Breast epithelium (tissue), 4 donors: ENCODE measurements at places on chromosomes 12 and 14. TPM values are rescaled to one million over a fixed set of nuclear protein-coding genes. Genes with fewer than 3 reads are reported as not detected.
A peak's percentile ranks its signal among the peaks of the same experiment; 100 is the strongest.

DNA sequence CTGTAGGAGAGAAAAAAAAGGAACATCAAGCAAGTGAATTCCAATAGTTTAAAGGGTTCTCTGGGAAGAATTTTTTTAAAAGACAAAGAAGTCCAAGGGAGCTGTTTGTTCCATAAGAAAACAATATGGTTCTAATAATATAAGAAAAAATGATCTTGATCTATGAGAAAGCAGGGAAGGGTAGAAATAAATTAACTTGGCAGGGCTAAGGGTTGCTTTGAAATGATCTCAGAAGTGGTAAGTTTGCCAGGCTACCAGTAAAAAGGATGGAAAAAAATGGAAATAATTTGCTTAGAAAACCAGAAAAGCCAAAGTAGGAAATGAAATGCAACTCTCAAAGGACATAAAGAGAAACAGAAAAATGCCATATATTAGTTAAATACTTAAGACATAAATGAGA is 41.7 kb upstream of the EMP1 start:
- H3K4me1 ChIP-seq: no peaks in the 10 kb centered on the region
- no peak for DNase-seq
- no peaks in the 10 kb centered on the region for H3K27me3 ChIP-seq
- no peaks in the 10 kb centered on the region for H3K36me3 ChIP-seq
- H3K4me3 ChIP-seq: no peak overlapping the region

DNA sequence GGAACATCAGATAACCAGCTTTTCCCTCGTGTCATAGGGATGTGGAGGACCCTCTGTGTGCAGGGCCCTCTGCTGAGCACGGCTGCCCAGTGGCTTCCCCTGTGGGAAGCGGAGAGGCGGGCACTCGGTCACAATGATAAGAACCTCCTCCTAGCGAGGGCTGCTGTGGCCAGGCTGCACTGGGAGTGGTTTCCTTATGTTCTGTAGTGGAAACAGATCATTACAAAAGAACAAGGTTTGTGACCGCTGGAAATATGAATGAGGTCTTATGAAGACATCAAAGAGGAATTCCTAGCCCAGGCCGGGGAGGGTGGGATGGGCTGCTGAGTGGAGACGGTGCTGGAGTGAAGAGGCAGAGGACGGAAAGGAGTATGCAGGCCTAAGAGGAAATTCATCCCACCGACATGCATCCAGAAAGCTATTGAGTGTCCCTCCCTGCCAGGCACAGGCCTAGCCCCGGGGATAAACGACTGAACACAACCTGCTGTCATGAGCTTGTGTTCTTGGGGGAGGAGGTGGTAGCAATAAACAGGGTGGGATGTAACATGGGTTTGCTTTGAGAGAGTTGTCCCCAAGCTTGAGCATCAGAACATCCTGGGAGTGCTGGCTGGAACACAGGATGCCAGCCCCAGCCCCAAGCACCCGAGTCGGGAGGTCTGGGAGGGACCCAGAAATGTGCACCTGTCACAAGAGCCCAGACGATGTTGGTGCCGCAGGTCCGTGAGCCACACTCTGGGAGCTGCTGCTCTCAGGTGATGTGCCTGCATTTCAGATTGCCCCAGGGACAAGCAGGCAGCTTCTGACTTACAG is 37.5 kb downstream of the FZD10 start:
- no peak for DNase-seq
- no peaks in the 10 kb centered on the region for H3K36me3 ChIP-seq
- peaks cover 4% of the 10 kb centered on the region for H3K27me3 ChIP-seq
- H3K4me3 ChIP-seq: no peak overlapping the region
- H3K4me1 ChIP-seq: no peaks in the 10 kb centered on the region

BDKRB2 gene
- total RNA-seq: 5.6 TPM

- H3K27ac ChIP-seq: no peak overlapping the region
- no peaks in the 10 kb centered on the region for H3K4me1 ChIP-seq
- H3K27me3 ChIP-seq: no peaks in the 10 kb centered on the region
- no peaks in the 10 kb centered on the region for H3K36me3 ChIP-seq
- no peak for DNase-seq
- H3K4me3 ChIP-seq: no peak overlapping the region
Observed at GRCh38 chr12:88833641-88834116, 253.4 kb upstream of the KITLG start.

NFE2 gene
- total RNA-seq: 0.33 TPM

- no peaks in the 10 kb centered on the region for H3K27me3 ChIP-seq
- H3K4me3 ChIP-seq: no peak overlapping the region
- DNase-seq: no peak
- H3K27ac ChIP-seq: no peak overlapping the region
- no peaks in the 10 kb centered on the region for H3K36me3 ChIP-seq
Observed at GRCh38 chr12:77808534-77808933, 22.2 kb upstream of the NAV3 start.

DNA sequence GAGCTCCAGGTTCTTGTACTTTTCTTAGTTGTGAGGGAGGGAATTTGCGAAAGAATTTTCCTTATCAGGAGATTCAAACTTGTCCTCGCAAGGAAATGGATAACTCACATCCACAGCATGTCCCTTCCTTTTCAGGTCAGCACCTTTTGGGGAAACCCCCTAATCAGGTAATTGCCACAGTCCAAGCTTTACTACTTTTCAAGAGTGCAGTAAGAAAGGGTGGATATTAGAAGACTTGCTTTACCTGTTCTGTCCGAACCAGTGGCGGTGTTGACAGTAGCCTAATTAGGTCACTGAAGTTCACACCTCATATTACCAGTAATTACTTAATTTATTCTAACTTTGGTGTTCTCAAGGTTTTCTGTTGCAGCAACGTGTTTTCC is 6.7 kb upstream of the C12orf50 start:
- no peaks in the 10 kb centered on the region for H3K36me3 ChIP-seq
- no peaks in the 10 kb centered on the region for H3K4me1 ChIP-seq
- peak overlapping the region; percentile 62 for H3K27ac ChIP-seq
- DNase-seq: no peak
- no peaks in the 10 kb centered on the region for H3K27me3 ChIP-seq

DNA sequence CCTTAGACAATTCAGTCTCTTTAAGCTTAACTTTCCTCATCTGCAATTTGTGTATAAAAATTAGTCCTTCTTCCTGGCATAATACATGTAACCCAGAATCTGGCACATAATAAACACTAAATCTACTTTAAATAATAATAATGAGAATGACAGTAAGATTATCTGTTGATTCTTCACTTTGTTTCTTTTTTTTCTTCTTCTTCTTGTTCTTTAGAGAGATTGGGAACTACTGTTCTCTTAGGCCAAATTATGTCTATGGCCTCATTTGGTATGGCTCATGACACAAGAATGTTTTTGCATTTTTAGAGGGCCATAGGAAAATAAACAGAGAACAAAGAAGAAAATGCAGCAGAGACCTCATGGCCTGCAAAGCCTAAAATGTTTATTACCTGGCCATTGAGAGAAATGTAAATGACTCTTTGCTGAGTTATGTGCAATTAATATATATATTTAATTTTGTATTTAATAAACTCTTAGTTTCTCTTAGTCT is 275.8 kb downstream of the SLC6A15 start:
- DNase-seq: no peak
- no peak overlapping the region for H3K4me3 ChIP-seq
- H3K27me3 ChIP-seq: no peaks in the 10 kb centered on the region
- H3K36me3 ChIP-seq: peaks cover 3% of the 10 kb centered on the region
- no peaks in the 10 kb centered on the region for H3K4me1 ChIP-seq
- no peak overlapping the region for H3K27ac ChIP-seq

DNA sequence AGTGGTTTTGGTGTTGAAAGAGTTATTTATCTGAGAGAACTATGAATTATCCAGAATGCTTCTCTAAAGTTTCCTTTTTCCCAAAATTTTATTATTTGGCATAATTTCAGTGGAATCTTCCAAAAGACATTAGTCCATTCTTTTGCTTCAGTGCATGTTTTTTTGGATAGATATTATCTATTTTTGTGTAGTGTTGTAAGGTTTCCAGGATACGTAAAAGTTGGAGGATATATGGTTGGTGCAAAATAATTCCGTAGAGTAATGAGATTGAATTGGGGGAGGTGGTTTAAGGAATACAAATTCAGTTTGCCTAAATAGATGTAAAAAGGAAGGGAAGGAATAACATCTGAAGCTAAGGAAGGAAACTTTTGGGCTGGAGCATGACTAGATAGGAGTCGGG is 186.6 kb downstream of the RGS6 start:
- no peak for DNase-seq
- H3K36me3 ChIP-seq: no peaks in the 10 kb centered on the region
- H3K27me3 ChIP-seq: no peaks in the 10 kb centered on the region

RFX4 gene
- not detected for total RNA-seq

DUSP16 gene
- 61.0 TPM for total RNA-seq

SLCO1B3 gene
- total RNA-seq: not detected

GRCh38 chr12:130956009-130956408 is 2.3 kb downstream of the ADGRD1 start:
- H3K27me3 ChIP-seq: no peaks in the 10 kb centered on the region
- no peak overlapping the region for H3K27ac ChIP-seq
- H3K4me3 ChIP-seq: no peak overlapping the region
- no peaks in the 10 kb centered on the region for H3K36me3 ChIP-seq
- H3K4me1 ChIP-seq: no peaks in the 10 kb centered on the region

CCDC38 gene
- not detected for total RNA-seq

DNA sequence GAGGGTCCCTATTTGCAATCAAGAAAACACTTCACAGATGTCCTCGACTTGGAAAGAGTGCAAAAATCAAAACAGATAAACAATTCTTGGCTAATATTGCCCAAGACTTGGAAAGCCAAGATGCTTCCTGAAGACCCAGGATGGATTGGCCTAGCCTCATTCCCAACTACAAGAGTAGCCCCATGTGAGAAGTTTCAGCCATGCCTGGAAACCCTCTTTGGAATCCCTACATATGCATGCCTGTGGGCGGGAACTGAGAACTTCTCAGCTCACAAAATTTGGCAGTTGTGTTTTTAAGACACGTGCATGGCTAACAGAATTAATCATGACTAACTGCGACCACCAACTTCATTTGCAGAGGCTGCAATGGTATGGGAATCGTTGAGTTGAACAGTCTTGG is 283.2 kb upstream of the TBX3 start:
- no peaks in the 10 kb centered on the region for H3K36me3 ChIP-seq
- H3K4me3 ChIP-seq: no peak overlapping the region
- no peak overlapping the region for H3K27ac ChIP-seq
- no peak for DNase-seq
- H3K27me3 ChIP-seq: no peaks in the 10 kb centered on the region
- no peaks in the 10 kb centered on the region for H3K4me1 ChIP-seq

DNAJC22 gene
- total RNA-seq: 3.6 TPM

DBX2 gene
- total RNA-seq: 0.32 TPM

DNA sequence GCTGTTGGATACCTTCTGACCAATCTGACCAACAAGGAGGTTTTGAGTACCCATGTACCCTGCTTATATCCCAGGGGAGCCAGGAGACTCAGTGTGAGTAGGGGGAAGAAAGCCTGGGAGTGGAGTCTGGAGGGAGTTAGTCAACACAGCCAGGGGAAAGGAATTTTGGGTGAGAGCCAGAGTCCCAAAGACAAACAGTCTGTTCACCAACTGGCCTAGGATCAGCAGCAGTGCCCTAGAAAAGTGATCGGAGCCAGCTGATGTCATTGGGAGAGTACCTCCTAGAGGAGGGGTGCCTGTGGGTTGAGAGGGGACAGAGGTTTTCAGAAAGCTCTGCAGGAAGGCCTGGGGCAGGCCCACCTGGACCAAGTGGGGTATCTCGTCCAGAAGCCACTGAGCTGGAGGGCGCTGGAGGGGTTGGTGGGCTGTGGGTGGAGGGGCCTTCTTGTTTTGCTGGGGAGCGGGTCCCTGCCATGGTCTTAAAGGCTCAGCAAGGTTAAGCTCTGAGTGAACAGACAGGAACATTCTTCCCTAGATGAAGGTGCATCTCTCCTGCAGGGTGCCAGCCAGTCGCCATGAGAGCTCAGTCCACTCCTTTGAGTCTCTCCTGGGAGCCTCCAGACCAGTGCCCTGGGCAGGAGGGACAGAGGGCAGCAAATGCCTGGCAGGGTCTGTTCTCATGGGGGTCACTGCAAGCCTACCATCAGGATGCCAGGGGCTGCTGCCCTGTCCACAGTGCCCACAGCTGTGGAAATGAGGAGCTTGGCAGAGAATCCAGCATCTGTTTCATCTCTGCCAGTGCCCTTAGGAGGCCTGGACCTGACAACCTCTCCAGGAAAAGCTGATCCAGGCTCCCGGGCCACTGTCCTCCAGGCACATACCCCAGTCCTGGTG is 63.6 kb downstream of the CHGA start:
- DNase-seq: no peak
- no peaks in the 10 kb centered on the region for H3K36me3 ChIP-seq
- H3K27ac ChIP-seq: no peak overlapping the region
- no peak overlapping the region for H3K4me3 ChIP-seq
- H3K4me1 ChIP-seq: peaks cover 7% of the 10 kb centered on the region

GRCh38 chr14:81303258-81303935 is 82.6 kb upstream of the GTF2A1 start:
- no peak overlapping the region for H3K27ac ChIP-seq
- no peaks in the 10 kb centered on the region for H3K36me3 ChIP-seq
- H3K4me3 ChIP-seq: no peak overlapping the region
- peak; percentile 52 for DNase-seq
- H3K4me1 ChIP-seq: no peaks in the 10 kb centered on the region

FERMT2 gene
- 203 TPM for total RNA-seq
